T-helper 9 cell (primary cell): ENCODE measurements at places on chromosomes 11 and 22.

GRCh38 chr11:124153821-124154220 is 29.3 kb upstream of the OR10D3 start:
- no peak for DNase-seq

- no peak for DNase-seq
These were observed 12.3 kb downstream of the TBX1 start for GRCh38 chr22:19772673-19773469.

DNA sequence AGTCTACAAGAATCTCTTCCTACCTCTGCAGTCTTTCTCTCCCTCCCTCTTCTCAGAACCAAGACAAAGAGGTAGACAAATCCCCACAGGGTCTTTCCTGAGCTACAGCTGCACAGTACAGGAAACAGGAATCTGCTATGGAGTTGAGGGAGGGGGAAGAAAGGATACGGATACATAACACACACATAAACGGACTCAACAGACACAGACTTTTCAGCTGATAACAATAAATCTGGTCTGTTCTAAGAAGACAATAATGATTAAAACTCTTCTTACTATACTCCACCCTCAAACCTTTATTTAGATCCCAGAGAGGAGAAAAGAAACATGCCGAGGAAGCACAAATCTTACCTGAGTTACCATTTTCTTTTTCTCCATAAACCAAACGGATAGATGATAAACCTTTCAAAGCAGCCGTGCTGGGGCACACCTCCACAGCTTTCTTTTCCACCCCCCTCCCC is 122.2 kb downstream of the APOL5 start:
- DNase-seq, result no peak

GRCh38 chr11:133955945-133956421 is 785 bp downstream of the IGSF9B start:
- no peak for DNase-seq

DNA sequence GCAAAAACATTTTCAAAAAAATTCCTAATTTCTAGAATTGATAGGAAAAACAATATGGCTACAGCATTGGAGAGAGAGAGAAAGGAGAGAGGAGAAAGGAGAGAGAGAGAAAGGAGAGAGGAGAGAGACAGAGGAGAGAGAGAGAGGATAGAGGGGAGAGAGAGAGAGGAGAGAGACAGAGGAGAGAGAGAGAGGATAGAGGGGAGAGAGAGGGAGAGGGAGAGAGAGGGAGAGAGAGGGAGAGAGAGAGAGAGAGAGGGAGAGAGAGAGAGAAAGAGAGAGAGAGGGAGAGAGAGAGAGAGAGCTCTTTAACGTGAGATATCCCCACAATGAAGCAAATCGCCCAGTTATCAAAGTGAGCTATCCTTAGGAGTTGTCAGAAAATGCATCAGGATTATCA is 737 bp upstream of the TYR start:
- no peak for DNase-seq

- DNase-seq, result no peak
These were observed 31.9 kb upstream of the NRGN start for GRCh38 chr11:124707829-124708228.

- no peak for DNase-seq
These were observed 23.7 kb downstream of the YWHAH start for GRCh38 chr22:31968022-31968421.

DNA sequence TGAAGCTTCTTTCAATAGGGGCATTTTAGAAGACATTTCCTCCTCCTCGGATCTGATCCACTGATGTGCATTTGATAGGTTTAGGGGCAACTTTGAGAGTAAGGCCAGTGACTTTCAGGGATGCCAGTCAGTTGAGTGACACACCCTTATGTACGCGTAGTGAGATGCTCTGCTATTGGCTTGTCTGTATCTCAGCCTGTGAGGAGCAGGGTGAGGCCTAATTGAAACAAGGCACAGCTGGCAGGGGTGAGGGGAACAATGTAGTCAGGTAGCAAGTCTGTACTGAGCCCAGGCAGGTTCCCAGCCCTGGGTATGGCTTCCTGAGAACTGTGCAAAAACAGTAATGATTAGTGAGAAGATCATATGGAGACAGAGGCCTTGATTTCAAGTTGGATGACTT is 61.5 kb downstream of the STIM1 start:
- no peak for DNase-seq

DNA sequence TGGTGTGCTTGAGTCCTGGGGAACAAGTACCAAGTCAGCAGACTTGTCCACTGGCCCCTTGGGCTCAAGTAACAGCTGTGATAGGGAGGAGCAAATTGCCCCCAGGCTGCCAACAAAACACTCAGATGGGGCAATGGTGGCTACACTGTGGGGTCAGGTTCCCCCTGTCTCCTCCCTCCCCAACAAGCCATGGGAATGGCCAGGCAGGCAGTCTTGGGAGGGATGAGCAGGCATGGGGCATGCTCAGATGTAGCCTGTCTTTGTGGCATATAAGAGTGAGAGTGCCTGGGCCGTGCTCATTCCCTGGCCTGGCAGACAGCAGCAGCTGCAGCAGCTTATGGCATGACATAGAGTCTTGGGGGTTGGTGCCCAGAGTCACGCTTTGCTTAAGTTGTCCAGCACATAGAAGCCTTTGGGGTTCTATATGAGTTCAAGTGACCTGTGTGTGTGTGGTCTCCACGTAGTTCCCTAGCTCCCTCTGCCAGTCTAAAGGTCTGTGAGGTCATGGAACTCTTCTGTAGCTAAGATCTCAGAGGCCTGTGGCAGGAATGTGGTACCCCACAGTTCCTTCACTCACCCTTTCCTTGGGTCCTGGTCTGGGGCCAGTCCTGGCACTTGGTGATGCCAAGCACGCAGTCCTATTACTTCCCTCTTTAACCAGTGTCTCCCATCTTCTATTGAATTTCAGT is 44.7 kb downstream of the BIRC2 start:
- no peak for DNase-seq

- DNase-seq, result no peak
These were observed 44.9 kb downstream of the MACROD1 start for GRCh38 chr11:64120951-64121569.

DNA sequence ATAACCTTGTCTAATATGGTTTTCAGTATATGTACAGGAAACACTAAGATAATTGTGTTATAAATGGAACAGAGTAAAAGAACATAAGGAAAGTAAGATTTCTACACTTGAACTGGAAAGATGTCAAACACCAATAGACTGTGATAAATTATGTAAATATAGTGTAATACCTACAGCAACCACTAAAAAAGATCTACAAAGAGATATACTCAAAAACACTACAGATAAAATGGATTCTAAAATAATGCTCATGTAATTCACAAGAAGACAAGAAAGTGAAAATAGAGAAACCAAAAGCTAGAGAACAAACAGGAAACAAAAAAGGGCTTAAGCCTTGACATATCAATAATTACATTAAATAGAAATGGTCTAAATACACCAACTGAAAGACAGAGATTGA is 30.9 kb downstream of the DEUP1 start:
- DNase-seq, result no peak

GRCh38 chr11:130070109-130070845 is 583 bp downstream of the APLP2 start:
- peak; percentile 41 for DNase-seq

- no peak for DNase-seq
These were observed 6.9 kb downstream of the GTPBP1 start for GRCh38 chr22:38712486-38713207.
